KG1 (cell line): ENCODE measurements at places on chromosomes 12 and 14.

- no peak for DNase-seq
These were observed 181.5 kb upstream of the ARHGAP5 start for GRCh38 chr14:31895646-31896045.

- no peak for DNase-seq
These were observed 1.5 kb upstream of the SRRM4 start for GRCh38 chr12:118979763-118980406.

DNA sequence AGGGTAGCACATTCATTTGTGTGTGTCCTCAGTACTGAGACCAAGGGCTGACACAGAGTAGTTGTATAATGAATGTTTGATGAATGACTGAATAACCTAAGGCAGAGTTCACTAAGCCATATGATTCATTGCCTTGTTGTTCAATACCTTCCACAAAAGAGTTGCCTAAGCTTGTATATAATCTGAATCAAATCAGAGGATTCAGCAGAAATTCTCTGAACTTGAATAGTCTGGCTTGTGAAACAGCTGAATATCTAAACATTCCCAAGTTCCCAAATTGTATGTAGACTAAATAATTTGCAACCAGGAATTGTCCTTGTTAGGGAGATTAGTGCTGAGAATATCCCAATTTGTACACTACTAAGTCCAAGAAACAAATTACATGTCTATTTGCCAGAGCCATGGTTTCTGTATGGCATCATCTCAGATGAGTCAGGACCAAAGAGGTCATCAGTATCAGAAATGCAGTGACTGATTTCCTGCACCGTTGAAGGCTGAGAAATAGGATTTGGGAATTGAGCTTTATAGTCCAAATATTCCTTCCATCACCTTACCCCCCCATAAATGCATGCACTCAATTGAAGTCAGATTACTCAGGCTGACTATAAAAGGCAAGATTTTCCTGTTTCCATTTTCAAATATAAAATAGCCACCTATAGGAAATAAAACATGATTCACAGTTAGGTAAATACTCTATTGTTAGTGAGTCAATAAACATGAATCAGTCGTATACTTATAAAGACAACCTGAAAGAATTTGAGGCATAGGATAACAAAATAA is 168.7 kb downstream of the PHLDA1 start:
- no peak for DNase-seq

- DNase-seq: no peak
These were observed 117.0 kb downstream of the SMOC1 start for GRCh38 chr14:69996216-69996615.

GRCh38 chr12:114762490-114763110 is 78.6 kb upstream of the TBX3 start:
- no peak for DNase-seq

- no peak for DNase-seq
These were observed 80.6 kb upstream of the ETV6 start for GRCh38 chr12:11568762-11569478.

DNA sequence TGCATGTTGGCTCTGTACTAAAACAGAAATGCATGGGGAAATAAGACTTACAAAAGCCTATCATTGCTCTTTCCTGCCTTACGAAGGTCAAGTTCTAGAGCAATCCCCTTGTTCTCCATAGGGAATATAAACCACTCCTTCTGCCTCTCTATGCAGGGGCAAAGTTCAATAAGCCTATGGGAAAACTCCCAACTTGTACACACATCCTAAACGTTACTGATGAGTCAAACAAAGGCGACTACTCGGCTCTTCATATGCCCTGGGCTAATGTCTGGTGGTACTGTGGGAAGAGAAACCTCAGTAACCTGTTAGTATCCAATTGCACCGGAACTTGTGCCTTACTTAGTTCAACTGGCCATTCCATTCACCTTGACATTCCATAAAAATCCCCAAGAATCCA is 32.7 kb downstream of the PRMT8 start:
- no peak for DNase-seq

- DNase-seq: no peak
These were observed 27.1 kb upstream of the GPHB5 start for GRCh38 chr14:63345826-63346225.

GRCh38 chr14:96108061-96108795 is 69.1 kb downstream of the C14orf132 start:
- DNase-seq: no peak

DNA sequence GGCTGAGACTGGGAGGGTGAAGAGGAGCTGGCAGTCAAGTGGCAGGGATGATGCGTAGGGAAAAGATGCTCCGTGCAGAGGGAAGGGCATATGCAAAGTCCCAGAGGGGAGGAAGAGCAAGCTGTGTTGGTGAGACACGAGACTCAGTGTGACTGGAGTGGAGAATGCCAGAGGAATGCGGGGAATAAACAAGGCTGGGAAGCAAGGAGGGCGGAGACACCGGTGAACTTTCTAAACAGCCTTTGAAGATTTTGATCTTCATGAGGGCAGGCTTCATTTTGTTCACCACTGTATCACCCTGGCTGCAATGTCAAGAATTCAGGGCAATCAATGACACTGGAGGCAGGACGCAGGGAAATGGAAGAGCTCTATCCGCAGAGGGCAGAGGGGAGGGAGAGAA is 535.8 kb downstream of the FUT8 start:
- no peak for DNase-seq

- no peak for DNase-seq
These were observed 112.5 kb downstream of the CCER1 start for GRCh38 chr12:90842477-90842876.

- DNase-seq: no peak
These were observed 80.5 kb downstream of the FBXW8 start for GRCh38 chr12:116990971-116991966.

- DNase-seq: no peak
These were observed 43.5 kb upstream of the NOS1 start for GRCh38 chr12:117404940-117405339.

DNA sequence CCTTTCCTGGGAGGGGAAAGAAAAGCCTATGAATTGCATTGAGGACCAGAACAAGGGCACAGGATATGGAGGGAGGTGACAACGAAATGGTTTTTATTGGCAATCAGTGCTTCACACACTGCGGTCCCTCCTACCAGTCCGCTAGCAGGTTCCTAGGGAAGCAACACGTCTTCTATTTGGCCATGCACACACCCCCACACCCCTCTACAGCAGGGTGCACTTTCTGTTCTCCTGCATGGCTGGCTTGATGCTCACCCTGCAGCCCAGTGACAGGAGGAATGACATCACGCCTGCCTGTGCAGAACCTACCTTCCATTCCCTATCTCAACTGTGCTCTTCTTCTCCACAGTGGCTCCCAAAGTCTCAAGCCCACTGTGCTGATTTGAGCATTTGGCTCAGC is 57.9 kb downstream of the TTC9 start:
- DNase-seq: no peak

- peak; percentile 3 for DNase-seq
These were observed 12.9 kb downstream of the SPRYD3 start for GRCh38 chr12:53065975-53066931.

DNA sequence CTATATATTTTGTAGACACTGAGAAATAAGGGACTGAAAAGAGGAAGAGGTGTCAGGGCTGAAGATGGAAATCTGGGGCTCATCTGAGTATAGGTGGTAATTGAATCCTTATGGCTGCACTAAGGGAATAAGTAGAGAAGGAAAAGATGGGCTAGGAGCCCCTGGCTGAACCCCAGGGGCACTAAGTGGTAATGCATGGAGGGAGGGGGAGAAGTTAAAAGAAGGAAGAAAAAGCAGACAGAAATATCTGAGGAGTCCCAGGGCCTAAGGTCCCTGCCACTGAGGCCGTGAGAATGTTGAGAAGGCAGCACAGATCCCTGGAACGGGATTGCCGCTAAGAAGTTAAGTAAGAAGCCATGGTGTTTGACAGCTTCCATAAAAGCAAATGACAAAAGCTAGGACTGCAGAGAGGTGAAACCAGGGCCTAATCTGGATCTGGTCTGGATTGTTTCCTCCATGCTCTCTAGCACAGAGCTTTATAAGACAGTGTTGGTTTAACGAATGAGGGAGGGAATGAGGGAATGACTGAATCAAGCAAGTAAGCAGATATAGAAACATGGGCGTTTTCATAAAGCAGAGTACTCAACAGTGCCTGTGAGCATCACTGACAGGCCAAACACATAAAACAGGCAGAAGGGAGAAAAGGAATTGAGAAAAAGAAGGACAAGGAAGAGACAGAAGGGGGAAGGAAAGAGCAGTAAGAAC is 92.9 kb downstream of the HMGA2 start:
- DNase-seq: no peak

GRCh38 chr14:52797653-52798052 is 6.2 kb upstream of the GNPNAT1 start:
- DNase-seq: no peak

GRCh38 chr14:60922050-60922449 is 58.8 kb downstream of the TRMT5 start:
- no peak for DNase-seq

GRCh38 chr14:94675036-94675435 is 62.8 kb downstream of the SERPINA3 start:
- no peak for DNase-seq

DNA sequence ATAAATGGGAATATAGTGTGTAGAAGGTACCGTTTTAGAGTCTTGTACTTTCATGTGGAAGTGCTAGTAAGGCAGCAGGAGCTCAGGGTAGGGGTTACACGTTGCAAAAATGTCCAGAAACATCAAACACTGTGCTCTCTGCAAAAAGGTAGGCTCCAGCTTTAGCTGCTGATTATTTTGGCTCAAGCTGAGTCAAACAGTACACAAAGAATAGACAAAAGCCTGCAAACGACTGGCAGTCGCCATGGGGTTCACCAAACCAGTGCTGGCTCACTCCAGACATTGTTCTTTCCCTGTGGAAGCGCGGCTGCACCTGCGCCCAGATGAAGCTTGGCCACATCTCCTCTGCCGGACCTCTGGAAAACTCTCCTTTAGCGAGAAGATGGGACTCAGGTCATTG is 45.3 kb upstream of the NAA30 start:
- DNase-seq: no peak

DNA sequence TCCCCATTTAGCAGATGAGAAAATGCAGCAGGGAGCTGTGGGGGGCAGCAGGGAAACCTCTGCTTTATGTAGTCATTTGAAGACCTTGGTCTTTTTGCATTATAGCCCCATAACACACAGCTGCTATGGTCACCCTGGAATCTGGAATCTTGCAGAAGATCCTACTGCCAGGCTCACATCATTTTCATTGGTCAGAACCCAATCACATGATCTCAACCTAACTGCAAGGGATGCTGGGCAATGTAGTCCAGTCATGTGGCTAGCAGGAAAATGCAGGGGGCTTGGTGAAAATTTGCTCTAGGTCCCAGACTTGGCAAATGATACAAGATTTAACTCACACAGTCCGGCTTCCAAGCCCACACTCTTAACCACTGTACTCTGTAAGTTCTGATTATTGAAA is 1028.7 kb downstream of the AACS start:
- no peak for DNase-seq

- no peak for DNase-seq
These were observed 96.1 kb downstream of the TMX1 start for GRCh38 chr14:51335961-51336723.

DNA sequence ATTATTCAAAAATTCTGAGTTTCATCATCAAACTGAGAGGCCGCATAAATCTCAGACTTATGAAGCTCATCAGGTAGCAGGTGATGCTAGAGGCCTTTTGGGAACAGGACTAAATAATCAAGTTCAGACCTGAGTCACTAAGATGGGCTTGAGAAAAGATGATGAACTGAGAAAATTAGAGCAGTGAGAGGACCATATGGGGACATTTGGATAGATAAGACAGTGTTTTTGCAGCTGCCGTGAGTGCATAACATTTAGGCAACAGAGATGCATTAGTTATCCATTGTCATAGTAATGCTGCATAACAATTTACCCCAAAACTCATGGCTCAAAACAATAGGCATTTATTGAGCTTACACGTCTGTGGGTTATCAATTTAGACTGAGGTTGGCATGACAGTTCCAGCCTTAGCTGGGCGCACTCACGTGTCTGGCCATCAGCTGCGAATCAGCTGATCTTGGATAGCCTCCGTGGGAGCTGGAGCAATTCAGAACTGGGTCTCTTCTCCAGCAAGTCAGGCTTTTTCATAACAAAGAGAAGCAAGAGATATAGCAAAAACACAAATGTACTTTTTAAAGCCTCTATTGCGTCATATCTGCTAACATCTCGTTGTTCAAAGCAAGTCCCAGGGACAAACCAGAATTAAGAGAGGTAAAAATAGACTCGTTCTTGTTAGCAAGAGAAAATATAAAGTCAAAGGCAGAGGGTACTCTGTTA is 72.8 kb downstream of the CAPZA3 start:
- DNase-seq: no peak

GRCh38 chr12:113310489-113310888 is 24.4 kb downstream of the SLC8B1 start:
- no peak for DNase-seq

DNA sequence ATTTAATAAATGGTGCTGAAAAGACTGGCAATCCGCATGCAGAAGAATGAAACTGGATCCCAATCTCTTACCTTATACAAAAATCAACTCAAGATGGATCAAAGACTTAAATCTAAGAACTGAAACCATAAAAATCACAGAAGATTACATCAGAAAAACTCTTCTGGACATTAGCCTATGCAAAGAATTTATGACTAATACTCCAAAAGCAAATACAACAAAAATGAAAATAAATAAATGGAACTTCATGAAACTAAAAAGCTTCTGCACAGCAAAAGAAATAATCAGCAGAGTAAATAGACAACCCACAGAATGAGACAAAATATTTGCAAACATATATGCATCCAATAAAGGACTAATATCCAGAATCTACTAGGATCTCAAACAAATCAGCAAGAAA is 14.3 kb upstream of the CLEC1A start:
- no peak for DNase-seq

GRCh38 chr14:105448706-105449111 is 25.9 kb upstream of the CRIP2 start:
- DNase-seq: no peak

DNA sequence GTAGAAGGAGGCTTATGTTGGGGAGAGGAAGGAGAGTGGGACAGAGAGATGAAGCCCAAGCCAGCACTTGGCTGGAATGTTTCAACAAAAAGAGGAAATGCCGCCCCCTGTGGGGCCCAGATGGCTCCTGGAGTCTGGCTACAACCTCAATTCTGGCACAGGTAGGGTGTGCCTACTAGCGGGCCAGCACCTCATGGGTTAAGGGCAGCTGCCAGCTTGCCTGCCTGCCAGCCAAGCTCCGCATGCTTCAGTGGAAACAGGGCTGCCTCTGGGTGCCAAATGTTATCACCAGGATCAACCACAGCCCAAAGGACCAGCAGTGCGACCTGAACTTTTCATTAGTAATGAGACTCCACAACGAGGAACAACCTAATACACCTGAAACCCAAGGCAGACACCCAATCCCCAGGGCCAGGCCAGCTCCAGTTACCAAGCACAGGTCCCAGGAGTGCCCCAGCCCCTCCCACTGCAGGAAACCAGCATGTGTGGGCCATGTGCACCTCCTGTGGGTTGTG is 11.3 kb downstream of the RAB15 start:
- no peak for DNase-seq
